ENCODE measurements at places on chromosomes 2 and 18. TPM values are rescaled to one million over a fixed set of nuclear protein-coding genes. Genes with fewer than 3 reads are reported as not detected.
A peak's percentile ranks its signal among the peaks of the same experiment; 100 is the strongest.

DNA sequence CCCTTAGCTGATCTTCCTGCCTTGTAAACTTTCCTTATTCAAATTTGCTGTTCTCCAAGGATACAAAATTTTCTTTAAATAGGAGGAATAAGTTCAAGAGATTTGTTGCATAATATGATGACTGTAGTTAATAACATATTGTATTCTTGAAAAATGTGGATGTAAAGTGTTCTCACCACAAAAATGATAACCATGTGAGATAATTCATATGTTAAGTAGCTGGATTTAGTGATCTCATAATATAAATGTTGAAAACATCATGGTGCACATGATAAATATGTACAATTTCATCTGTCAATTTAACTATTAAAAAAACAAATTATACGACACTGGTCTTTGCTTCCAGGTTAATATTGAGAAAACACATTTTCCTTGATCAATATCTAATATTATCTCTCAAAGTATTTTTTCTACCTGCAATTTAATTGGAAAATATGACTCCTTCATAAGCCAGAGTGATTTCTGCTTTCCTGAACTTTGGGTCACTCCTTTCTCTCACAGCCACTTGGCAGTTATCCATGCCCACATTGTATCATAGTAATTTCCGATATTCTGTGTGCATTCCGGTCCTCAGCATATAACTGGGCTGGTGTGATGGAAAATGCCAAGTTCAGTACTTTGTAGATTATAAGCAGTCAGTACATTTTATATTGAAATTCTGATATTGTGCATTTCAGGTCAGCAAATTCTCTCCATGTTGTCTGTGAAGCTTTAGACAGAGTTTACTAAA is 152.6 kb downstream of the GULP1 start:
- DNase-seq: no peak

DNA sequence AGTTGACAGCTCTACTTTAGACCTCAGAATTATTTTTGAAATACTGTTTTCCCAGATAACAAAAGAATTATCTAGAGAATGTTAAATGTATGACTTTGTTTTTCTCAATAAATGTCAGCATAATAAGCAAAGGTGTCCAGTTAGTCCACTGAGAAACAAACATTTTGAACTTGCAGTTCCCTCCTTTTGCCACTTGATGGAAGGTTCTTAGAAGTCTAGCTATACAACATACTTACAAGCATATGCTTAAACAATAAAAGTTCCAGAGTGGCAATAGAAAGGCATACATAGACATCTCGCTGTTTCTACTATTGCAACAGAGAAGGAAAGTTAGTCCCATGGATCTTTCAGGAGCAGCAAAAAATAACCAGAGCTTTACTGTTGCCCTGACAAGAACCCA is 11.8 kb downstream of the NDUFA10 start:
- peak; percentile 22 for DNase-seq

DNA sequence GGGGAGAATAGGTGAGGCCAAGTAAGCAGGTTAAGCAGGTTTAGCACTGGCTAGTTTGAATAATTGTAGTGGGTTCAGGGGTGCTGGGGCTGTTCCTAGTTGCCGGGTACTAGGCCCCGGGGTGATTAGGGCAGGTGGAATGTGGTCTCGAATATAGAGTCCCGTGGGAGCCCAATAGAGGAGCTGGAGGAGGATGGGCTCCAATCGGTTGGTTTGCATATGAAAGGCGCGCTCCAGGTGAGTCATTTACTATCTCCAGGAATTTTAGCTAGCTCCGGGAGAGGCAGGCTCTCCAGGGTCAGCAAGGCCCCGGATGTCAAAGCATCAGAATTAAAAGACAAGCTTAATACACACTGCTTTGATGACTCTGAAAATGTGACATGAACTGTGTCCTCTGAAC is 304.0 kb downstream of the ZNF521 start:
- no peak for DNase-seq

GRCh38 chr2:233331536-233331935 is 22.8 kb upstream of the DGKD start:
- DNase-seq: no peak

DNA sequence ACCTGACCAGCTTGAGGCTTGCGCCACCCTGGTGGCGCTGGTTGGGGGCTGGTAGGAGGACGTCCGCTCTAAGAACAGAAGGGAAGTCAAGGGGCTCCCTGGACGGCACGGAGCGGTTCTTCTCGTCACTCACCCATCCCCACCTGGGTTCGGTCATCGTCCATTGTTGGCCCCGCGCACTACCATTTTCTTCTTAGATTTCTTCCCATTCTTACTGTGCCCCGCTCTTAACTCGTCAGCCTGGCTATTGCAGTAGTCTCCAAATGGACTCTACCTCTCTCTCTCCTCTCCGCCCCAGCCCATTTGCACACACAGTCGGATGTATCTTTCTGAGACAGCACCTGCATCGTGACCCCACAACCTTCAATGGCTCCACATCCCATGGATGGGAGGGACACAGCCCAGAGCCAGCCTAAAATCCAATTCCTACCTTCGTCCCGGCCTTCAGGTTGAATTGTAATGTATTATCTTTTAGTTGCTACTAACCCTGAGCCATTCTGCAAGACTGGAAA is 814 bp upstream of the RAB1A start:
- peak; percentile 56 for DNase-seq

The SLC40A1 gene
- total RNA-seq: 1.2 TPM

The FANCL gene
- 36.7 TPM for total RNA-seq

DNA sequence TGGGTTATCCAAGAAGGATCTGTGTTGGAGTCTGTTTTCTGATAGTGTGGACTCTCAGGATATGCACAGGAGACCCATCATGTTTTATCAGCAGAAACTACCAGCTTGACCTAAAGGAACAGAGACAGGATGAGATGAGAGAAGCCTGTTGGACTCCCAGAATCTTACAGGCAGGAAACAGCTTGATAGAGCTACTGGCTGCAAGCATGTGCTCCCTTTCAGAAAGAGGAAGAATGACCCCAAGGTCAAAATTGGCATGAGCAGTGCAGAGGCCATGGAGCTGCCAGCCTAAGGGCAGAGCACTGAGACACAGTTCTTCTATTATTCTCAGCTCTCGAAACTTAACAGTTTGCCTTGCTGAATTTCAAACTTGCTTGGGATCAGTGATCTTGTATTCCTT is 135.2 kb upstream of the NFATC1 start:
- DNase-seq: no peak

The TANC1 gene
- total RNA-seq: 14.3 TPM

DNA sequence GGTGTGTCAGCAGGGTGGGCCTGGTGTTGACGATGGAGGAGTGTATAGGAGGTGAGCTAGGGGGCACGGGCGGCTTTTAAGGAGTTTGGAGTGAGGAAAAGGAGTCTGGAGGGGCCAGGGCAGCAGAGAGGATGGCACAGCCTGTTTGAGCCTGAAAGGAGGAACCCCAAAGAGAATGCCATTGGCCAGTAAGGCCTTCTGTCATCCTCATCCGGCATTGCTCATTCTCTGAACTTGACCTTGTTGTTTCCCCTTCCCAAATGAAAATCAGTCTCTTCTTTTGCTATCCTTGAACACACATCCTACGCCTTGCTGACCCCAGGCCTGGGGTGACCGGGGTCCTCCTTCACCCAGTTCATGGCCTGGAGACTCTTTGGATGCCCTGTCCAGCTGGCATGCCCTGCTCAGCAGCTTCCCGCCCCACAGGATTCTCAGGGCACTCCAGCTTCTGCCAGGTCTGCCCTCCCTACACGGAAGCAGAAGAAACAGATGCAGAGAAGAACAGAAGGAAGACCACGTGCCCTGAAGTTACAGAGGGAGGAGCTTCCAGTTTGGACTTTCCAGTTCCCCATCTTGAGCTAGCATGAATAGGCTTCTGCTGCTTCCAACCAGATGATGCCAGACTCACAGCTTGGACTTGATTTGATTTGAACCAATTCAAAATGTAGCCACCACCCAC is 20.5 kb upstream of the KIF3C start:
- no peak for DNase-seq

The DHRS9 gene
- not detected for total RNA-seq

DNA sequence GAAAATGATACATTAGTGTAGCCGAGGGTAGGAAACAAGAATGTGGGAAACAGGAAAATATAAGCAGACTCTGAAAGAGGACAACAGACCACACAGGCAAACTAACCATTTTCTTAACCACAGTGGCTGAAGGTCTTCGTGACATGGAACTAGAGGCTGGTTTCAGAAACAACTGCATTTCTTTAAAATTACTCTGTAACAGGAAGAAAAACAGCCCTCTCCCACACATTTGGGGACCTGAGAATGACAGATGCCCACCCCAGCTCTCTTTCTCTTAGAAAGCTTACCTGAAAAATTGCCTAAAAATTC is 13.8 kb upstream of the SLC25A52 start:
- DNase-seq: no peak

GRCh38 chr2:143463719-143464118 is 334.5 kb downstream of the ARHGAP15 start:
- peak; percentile 23 for DNase-seq

DNA sequence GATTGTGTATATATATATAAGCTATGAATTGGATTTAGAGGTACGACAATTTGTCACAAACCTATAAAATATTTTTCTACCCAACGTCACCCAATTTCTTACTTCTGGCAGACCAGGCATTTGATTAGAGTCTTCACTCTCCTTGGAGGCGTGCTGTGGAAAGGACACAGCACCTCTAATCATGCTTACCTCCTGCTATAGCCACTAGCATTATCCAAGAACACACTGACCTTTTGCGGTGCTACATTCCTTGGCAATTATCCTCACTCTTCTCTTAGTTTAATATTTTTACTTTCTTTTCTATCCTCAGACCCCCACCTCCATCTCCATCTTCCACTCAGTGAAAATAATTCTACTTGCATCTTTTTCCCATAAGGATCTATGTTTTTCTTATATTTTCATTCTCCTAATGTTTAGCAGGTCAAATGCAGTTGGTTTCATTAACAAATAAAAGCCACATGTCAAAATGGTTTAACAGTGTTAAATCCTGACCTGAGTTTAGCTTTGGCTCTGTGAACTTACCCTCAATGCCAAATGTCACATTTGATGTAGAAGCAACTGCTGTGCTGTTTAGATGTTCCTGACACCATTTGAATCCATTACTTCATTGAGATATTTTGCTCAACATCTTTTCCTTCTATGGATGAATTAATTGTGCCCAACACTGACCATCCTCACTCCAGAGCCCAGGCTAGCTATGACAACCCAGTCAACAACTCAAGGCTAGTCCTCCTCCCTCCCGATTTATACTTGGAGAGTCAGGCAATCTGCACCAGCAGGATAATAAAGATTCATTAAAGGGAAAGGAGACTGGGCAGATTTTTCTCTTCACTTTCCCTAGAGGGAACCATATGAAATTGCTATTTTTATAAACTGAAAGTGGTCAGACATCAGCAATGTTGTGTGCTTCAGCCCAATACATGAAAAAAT is 240.5 kb downstream of the MREG start:
- no peak for DNase-seq

DNA sequence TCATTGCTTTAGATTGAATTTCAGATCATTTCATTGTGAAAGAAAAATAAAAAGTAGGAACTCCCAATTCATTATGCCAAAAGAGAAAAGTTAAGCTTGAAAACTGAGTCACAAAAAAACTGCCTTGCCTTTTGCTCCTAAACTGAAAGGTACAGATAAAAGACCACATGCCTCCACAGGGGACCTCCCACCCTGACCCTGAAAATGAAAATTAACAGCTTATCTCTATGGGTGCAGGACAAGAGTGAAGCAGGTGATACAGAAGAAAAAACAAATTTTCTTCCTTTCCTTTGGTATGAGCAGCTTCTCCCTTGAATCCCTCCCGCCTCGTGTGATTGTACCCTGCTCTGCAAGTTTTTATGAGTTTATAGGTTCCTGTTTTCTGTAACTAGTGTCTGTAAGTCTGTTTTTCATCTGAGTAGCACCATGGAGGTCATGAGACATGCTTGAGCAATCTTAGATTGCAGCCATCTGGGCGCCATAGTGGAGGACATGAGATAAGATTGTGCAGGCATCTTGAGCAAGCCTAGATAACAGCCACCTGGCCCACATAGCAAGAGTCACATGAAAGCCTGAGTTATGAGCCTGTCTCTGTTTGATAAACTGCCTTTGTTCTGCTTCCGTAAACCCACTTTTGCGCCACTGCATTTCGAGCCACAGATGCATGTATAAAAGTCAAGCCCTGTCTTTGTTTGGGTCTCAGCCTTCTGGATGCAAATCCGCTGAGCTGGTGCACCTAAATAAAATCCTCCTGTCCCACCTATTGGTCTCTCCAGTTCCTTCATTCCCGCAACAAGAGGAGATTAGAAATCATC is 56.2 kb upstream of the DYNC1I2 start:
- peak; percentile 24 for DNase-seq

DNA sequence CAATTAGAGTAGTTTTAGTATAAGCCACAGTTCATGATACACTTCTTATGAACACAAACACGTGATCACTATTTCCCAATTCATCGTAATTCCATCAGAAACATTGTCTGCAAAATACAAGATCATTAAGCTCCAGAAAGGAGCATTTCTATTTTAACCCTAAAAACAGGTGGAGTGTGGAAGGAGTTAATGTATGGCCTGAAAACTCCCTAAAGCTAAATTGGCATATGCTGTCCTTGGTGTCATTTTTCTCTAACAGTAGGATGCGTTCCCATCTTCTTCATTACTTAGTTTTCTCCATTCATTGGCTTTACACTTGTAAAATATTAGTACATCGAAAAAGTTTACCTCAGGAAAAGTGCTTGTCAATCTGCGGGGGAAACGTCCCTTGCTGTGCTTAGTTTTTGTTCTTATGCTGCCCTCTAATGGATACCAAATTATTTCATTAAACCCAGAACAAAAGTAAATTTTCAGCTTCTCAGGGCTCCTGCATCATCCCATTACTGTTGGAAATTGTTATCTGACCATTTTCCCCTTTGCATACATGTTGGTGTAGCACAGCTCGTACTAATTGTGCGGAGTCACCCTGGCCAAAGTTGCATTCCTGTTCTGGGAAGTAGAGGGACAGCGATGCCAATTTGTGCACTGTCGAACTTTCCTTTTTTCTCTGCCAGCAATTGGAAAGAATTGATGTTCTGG is 153.4 kb downstream of the GPD2 start:
- DNase-seq: peak; percentile 48

GRCh38 chr18:70920840-70921374 is 632.1 kb downstream of the SOCS6 start:
- DNase-seq: no peak

The SSB gene
- 287 TPM for total RNA-seq

The FAM161A gene
- 4.5 TPM for total RNA-seq

DNA sequence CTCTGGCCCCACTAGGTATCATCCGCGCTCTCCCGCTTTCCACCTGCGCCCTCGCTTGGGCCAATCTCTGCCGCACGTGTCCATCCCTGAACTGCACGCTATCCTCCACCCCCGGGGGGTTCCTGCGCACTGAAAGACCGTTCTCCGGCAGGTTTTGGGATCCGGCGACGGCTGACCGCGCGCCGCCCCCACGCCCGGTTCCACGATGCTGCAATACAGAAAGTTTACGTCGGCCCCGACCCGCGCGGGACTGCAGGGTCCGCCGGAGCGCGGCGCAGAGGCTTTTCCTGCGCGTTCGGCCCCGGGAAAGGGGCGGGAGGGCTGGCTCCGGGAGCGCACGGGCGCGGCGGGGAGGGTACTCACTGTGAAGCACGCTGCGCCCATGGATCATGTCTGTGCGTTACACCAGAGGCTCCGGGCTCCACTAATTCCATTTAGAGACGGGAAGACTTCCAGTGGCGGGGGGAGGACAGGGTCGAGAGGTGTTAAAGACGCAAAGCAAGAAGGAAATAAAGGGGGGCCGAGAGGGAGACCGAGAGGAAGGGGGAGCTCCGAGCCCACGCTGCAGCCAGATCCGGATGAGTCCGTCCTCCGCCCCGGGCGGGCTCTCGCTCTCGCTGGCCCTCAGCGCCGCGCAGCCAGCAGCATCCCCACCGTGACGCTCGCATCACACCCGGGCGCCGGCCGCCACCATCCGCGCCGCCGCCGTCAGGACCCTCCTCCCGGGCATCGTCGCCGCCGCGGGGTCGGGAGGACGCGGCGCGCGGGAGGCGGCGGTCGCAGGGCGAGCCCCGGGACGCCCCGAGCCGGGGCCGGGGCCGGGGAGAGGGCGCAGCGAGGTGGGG is 664 bp downstream of the NETO1 start:
- no peak for DNase-seq
